ENCODE measurements at places on chromosomes 1 and 21.

GRCh38 chr21:28743723-28744122, 249.0 kb downstream of the LTN1 start:
- no peak for DNase-seq

GRCh38 chr1:153040950-153041631, at the start of gene SPRR2D:
Gene SPRR2D, minus strand, starts transcription at chr1:153041120. Its CDS starts 774 bp downstream, at chr1:153040346.
- no peak for DNase-seq

DNA sequence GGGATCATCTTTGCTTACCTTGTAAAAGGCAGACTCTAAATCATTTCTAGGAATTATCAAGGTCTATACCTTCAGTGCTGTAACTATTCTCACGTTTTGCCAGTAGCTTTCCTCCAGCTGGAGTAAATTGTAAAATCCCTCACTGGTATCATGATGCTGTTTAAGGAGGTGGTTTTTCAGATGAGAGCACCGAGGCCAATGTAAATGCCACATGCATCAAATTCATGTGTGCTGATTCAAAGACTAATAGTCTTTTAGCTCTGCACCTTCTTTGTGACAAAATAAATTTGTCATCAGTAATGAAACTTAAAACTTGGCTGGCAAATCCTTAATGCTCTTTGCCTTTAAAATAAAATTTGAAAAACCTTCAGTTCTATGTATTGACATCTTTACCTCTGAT, 503.8 kb downstream of the SETD4 start:
- DNase-seq = no peak

GRCh38 chr1:47703981-47704596, 266.2 kb downstream of the FOXD2 start:
- DNase-seq = no peak

DNA sequence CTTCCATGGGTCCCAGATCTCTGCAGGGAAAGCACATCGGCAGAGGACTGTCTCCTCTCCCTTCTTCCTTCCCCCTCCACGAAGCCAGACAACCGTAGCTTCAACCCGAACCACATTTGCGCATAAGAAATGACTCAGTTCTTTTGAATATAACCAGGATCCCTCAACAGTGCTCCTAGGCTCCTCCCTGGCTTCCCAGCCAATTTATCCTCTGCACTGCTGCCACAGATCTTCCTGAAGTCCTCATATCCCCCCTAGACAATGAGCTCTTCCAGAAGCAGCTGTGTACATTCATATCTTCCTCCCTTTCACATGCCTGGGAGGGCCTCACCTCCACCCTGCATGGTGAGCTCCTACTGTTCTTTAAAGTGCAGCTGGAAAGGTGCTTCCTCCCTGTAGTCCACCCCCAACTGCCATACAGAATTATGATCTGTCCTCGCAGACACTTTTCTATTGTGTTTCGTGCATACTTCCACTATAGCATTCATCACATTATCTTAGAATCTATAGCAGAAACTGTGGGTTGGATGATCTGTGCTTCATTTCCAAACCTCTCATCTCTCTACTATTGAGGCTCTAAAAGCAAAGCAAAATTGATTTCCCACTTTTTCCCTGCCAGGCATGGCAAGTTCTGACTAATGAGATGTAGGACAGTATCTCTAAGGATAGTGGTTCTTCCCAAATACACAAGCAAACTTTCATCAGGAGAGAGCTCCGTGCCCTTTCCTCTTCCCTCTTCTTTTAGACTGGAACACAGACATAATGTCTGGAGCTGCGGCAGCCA, 179.3 kb upstream of the HMGB4 start:
- no peak for DNase-seq

GRCh38 chr1:234772345-234773147, 162.6 kb upstream of the IRF2BP2 start:
- peak; percentile 71 for DNase-seq

DNA sequence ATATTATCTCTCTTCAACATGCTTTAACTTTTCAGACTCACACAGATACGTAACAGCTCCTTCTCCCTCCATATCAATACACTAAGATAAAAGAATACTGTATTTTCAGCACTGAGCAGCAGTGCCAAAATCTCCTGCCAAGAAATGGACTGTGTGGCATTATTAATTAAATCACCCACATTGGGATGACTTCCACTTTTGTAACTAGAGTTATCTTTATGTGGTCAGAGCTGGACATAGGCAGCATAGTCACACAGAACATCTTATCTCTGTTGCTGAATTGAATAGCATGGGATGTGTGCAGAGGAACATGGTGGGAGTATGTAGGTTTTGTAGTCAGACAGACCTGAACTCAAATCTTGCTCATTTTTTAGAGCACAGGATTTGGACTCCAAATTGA, 41.4 kb upstream of the CACYBP start:
- DNase-seq = no peak

DNA sequence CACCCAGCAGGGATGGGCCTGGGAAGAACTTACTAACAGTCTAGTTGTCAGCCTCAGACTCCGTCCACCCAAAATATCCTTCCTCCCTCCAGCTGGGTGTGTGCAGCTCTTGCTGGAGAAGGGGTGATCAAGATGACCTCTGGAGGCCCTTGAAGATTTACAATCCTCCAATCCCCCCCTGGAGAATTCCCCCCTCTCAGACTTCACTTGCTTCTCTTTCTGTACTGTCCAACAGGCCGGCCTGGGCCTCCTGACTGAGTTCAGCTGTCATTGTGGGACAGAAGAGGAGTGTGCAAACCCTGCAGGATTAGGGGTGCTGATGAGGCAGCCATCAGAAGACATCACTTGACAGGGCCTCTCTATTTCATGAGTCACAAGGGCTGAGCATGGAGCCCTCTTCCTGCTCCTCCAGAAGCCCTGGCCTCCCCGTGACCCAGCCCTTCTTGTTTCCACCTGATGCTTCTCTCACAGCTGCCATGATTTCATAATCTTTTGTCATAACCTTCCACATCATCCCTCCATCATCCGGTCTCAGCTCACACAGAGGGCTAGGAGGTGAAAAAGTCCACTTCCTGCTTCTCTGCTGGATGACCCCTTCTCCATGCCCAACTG, 17.5 kb upstream of the IGFN1 start:
- DNase-seq = no peak
